NCI-H2171 (cell line): ENCODE measurements at places on chromosomes 3 and 15.

DNA sequence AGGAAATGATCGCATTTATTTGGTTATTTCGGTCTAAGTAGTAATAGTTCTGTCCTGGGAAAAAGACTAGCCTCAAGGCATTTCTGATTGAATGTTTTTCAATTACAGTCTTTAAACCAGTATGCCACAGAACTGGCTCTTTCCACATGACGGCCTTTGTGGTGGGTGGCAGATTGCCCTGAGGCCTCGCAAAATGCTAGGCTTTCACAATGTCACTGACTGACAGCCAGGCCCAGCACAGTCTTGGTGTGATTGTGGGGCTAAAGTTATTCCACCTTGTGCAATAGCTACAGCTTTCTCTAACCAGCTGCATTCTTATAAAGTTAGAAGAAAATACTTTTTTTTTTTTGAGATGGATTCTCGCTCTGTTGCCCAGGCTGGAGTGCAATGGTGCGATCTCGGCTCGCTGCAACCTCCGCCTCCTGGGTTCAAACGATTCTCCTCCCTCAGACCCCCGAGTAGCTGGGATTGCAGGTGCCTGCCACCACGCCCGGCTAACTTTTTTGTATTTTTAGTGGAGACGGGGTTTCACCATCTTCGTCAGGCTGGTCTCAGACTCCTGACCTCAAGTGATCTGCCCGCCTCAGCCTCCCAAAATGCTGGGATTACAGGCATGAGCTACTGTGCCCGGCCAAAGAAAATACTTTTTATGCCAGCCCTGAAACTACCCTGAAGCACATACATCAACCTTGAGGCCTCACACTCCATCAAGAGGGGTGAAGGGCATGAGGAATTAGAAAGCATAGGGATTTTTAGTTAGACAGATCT, 2.5 kb upstream of the ADIPOQ start:
- no peak for DNase-seq

DNA sequence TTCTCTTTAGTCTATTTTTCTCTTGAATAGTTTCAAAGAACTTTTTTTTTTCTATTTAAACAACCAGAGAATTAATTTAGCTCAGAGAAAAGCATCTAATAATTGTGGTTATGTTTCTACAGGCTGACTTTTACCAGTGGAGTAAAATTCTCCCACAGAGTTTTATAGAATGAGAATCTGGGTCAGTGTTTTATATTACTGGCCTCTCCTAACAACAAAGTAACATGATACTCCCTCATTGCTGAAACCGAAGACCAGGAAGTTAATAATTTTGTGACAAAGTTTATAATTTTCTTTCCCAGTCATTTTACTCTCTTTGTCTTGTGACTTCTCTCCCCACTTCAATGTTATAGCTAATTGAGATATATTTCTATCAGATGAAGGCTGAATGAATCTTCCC, 946.9 kb downstream of the EPHA3 start:
- DNase-seq: no peak

- no peak for DNase-seq
These were observed 24.5 kb downstream of the CHDH start for GRCh38 chr3:53821631-53822121.

GRCh38 chr3:36514171-36514570, 133.9 kb downstream of the STAC start:
- DNase-seq: no peak

DNA sequence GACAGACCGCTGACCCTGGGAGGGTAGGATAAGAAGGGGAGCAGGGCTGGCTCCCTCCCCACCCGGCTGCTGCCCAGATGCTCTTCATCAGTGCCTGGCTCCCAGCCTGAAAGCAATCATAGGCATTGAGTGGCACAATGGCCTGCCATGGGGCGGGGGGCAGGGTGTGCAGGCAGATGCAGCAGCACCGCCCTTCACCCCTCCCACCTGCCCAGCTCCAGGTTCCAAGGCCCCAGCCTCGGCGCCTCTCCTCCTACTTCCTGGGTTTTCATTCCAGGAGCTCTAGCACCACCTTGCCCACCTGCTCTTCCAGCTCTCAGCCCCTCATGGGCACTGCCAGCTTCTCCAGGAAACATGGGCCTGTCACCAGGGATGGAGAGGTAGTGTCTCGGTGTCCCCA, 101.7 kb downstream of the MEGF11 start:
- peak; percentile 94 for DNase-seq

- DNase-seq: no peak
These were observed 1208.5 kb downstream of the NSUN3 start for GRCh38 chr3:95271395-95271794.

GRCh38 chr15:71596672-71597071, 213.7 kb upstream of the NR2E3 start:
- DNase-seq: no peak

GRCh38 chr3:104785947-104786346, 580.8 kb upstream of the ALCAM start:
- no peak for DNase-seq

DNA sequence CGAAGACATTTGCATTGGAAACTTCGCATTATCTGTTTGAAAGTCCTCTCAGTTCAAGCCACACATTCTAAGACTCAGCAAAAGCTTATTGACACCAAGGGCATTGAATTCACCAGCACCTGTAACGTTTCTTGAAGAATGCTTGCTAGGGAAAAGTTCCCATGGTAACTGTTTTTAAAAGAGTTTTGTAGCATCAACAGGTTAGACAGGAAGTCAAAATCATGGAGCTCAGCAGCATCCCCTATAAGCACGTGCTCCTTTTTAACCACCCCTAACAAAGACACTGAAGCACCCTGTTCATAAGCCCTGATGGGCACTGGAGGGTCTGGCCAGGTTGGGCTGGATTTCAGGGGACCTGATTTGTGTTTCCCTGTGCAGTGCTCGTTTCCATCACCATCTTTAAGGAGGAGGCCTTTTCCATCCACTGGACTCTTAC, 229.7 kb upstream of the BHLHE40 start:
- DNase-seq: no peak

GRCh38 chr3:96416549-96417255, 397.7 kb upstream of the EPHA6 start:
- DNase-seq: no peak

- DNase-seq: peak; percentile 43
These were observed 632 bp upstream of the IDH3A start for GRCh38 chr15:78148392-78149067.

DNA sequence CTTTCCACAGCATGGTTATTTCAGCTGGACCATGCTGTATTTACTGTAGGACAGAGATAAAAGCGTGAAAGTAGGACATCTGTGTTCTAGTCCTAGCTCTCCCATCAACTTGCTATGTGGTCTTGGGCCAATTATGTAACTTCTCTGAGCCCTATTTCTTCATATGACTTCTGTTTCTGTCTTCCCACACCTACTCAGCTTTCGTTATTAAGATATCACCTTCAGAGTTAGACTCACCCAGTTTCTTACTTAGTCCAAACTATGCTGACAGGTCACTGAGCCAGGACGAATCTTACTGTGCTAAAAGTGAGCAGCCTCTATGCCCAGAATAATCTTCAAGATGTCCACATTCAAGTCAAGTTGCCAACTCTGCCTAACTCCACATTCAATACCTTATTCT, 283.7 kb downstream of the IL5RA start:
- no peak for DNase-seq

DNA sequence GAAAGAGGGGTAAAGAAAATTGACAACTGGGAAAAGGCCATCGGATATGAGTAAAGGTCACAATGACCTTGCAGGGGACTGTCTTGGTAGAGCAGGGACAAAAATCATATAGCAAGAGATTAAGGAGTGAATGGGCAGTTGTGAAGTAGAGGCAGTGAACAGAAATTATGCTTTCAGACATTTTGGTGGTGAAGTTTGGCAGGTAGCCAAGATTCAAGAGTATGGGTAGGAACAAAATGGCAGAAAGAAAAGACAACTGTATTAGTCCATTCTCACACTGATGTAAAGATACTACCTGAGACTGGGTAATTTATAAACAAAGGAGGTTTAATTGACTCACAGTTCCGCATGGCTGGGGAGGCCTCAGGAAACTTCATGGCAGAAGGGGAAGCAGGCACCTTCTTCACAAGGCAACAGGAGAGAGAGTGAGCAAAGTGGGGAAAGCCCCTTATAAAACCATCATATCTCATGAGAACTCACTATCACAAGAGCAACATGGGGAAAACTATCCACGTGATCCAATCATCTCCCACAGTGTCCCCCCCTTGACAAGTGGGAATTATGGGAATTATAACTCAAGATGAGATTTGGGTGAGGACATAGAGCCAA, 84.0 kb downstream of the CGNL1 start:
- DNase-seq: no peak

DNA sequence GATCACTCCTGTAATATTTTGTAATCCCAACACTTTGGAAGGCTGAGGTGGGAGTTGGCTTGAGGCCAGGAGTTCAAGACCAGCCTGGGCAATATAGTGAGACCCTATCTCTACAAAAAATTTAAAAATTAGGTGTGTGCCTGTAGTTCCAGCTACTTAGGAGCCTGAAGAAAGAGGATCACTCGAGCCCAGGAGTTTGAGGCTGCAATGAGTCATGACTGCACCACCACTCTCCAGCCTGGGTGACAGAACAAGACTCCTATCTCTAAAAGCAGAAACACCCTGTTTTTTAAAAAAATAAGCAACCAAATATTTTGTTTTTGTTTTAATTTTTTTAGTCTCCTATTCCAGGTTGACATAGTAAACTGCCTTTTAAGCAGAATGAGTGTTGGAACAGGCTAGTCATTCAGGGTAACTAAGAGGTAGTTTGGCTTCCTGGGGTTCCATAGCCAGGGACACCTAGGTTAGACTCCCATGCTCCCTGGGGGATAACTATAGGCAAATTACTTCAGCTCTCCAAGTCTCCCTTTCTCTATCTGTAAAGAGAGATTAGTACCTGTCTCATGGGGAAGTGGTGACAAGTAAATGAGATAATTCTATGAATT, 114.6 kb upstream of the C15orf61 start:
- DNase-seq: no peak
